ENCODE measurements at places on chromosomes 16 and 17.

- no peak for DNase-seq
These were observed 2.7 kb downstream of the NLRP1 start for GRCh38 chr17:5581655-5582054.

- no peak for DNase-seq
These were observed 4.1 kb downstream of the HS3ST3B1 start for GRCh38 chr17:14304773-14305517.

DNA sequence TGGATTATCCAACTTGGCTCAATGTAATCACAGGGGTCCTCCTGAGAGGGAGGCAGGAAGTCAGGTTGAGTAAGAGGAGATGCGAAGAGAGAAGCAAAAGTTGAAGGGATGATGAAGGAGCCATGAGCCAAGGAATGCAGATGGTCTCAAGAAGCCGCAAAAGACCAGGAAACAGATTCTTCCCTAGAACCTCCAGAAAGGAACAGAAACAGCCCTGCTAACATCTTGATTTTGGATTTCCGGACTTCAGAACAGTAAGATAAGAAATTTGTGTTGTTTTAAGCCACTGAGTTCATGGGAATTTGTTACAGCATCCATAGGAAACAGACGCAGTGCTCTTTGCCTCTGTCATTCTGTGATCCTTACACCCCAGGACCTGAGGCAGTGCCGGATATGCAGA, 26.8 kb downstream of the CMTR2 start:
- DNase-seq = no peak

DNA sequence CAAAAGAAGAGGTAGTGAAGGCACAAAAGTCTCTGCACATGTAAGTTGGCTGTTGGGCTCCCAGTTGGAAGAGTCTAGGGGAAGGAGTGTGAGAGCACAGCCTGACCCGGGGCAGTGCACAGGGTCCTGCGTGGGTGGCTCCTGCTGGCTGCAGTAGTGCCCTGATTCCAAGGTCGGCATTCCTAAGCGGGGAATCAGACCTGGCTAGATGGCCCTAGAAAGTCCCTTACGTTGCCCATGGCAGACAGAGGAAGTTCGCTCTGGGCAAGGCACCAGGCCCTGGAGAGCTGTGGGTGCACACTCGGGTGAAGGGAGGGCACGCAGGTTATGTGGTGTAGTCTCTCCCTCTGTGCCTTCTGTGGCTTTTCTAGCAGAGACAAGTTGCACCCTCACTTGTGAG, 22.8 kb upstream of the SLC5A11 start:
- DNase-seq = no peak

GRCh38 chr16:28511031-28511430, 4.4 kb upstream of the IL27 start:
- DNase-seq = no peak

DNA sequence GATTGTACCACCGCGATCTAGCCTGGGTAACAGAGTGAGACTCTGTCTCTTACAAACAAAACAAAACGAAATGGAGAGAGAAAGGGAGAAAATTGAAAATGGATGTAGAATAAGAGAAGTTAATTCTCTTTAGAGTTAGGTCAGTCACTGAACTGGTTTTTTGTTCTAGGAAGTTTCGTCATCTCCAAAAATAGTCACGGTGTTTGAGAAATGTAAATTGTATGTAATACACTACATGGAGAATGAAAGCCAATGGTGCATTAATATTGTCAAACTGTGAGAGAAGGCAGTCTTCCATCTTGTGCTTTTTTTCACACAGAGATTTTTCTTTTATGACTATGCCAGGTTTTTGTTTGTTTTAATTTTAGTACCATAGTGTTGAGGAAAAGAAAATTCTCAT, 145.9 kb downstream of the BCAS3 start:
- DNase-seq = no peak

- DNase-seq = no peak
These were observed 2.9 kb upstream of the PMP22 start for GRCh38 chr17:15267996-15268395.

- DNase-seq = no peak
These were observed 94.5 kb downstream of the PCTP start for GRCh38 chr17:55845385-55845784.

Data from activated T-helper 1 cell treated with anti-CD3 and anti-CD28 coated beads, Interleukin-12 subunit alpha, Interleukin-12 subunit beta, Interleukin-2, Interleukin-4 antibody, amounts not matched to agents 30 ng/mL and 10 ng/mL and 1 ng/mL, durations not matched to agents 14 hours and 24 hours and 36 hours (primary cell).